CD4-positive, CD25-positive, alpha-beta regulatory T cell (primary cell): ENCODE measurements at places on chromosomes 12 and 14. TPM values are rescaled to one million over a fixed set of nuclear protein-coding genes. Genes with fewer than 3 reads are reported as not detected.

Gene IL31
- polyA plus RNA-seq: not detected

Gene ZDHHC22
- polyA plus RNA-seq: not detected

Gene C12orf54
- not detected for polyA plus RNA-seq

Gene ACSM4
- polyA plus RNA-seq: not detected

Gene SPTB
- 0.24 TPM for polyA plus RNA-seq

Gene HOXC12
- not detected for polyA plus RNA-seq

Gene HOXC6
- polyA plus RNA-seq: not detected
